Stimulated activated CD8-positive, alpha-beta memory T cell treated with anti-CD3 and anti-CD28 coated beads, Interleukin-15, amount 100 ng/mL, for 4 hours (primary cell): ENCODE measurements at places on chromosomes 3 and 15.

DNA sequence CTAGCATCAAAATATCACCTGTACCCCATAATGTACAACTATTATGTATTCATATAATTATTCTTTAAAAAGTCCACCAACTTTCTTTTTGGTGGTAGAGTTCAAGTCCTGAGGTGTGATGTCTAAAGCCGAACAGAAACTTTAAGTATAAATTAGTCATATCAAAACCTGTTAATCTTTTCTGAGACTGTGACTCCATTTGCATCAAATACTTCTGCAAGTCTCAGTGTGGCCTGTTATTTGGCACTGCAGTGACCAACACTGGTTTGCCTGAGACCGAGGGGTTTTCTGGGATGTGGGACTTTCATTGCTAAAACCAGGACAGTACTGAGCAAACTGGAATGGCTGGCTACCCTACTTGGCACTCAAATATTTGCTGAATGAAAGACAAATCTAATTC, 7.3 kb downstream of the NGLY1 start:
- no peak for DNase-seq

GRCh38 chr3:114331007-114331406, 37.2 kb downstream of the TIGIT start:
- no peak for DNase-seq

DNA sequence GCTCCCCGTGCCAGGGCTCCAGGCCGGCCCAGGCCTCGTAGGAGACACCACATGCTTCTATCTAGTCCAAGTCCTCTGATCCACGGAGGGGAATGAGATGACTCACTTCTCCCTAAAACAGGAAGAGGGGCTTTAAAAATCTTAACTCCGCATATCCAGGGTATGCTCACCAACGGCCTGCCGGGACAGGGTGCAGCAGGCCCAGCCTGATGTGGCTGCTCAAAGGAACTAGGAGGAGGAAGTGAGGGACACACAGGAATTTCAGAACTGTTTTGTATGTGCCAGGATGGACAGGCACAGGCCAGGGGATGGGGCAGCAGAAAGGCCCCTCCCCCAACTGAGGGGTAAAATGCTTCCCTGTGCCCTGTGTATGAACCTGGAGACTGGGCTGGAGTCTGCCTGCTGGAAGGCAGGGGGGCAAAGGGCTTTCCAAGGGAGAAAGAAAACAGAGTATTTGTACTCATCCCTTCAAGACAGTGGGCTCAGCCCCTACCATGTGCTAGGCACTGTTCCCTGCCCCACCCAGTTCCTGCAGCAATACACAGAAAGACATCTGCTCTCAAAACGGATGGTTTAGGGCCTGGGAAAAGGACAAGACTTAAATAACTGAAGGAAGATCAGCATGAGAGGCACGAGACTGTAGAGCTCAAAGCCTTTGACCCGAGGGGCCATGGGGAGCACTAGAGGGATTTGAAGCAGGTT, 22.1 kb downstream of the CHDH start:
- no peak for DNase-seq

GRCh38 chr3:24192469-24193056, 247.5 kb downstream of the NR1D2 start:
- DNase-seq, result no peak

- no peak for DNase-seq
These were observed 42.4 kb downstream of the LNP1 start for GRCh38 chr3:100443690-100444089.
